ENCODE measurements at places on chromosomes 12 and 14.

DNA sequence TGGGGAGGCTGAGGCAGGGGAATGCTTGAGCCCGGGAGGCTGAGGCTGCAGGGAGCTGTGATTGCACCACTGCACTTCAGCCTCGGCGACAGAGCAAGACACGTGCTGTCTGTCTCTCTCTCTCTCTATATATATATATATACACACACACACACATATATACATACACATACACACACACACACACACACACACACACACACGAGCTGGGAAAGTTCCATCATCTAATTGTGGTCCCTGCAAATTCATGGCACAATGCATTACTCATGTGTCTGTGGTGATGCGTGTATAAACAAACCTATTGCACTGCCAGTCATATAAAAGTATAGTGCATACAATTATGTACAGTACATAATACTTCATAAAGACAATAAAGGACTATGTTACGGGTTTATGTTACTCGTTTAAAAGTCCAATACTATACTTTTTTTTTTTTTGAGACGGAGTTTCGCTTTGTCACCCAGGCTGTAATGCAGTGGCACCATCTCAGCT is 36.6 kb downstream of the WDR89 start:
- no peak for DNase-seq

GRCh38 chr12:59886131-59886733 is 290.4 kb downstream of the SLC16A7 start:
- DNase-seq, result no peak

DNA sequence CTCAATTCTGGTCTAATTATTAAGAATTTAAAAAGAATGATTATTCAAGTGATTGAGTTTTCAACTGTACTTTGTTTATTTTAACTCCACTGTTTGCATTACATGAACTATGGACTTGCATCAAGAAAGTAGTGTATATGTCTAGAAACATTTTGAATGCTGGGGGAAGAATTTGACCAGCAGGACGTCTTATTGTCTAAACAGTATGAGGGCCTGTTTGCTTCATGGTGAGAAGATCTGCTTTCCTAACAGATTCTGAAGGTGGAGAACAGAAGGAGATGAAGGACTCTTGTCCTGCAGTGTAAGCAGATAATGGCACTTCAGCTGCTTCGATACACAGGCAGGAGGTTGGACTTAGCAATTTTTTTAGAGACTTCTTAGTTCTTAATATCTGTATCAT is 176.0 kb downstream of the DACT1 start:
- no peak for DNase-seq

GRCh38 chr14:77195766-77196165 is 14.2 kb downstream of the TMEM63C start:
- DNase-seq, result no peak

GRCh38 chr12:53413485-53414204 is 10.0 kb upstream of the AMHR2 start:
- DNase-seq, result no peak

DNA sequence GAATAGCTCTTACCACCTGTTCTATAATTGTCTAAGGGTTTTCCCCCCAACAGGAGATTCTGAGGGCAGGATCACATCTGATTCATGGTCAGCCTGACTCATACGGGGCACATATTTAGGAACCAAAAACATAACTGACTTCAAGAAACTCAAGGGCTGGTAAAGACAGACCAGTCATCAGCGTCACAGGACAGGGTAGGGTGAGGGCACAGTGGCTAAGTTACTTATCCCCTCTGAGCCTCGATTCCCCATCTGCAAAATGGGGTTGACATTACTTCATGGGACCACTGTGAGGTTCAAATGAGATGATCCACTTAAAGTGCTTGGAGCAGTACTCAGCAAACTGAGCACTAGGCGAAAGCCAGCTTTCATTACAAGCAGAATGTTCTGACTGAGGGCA is 606 bp downstream of the CINP start:
- DNase-seq, result no peak

GRCh38 chr14:28323951-28324741 is 442.4 kb upstream of the FOXG1 start:
- DNase-seq, result no peak

- no peak for DNase-seq
Measured at GRCh38 chr12:1591034-1591433, 3.3 kb downstream of the FBXL14 start.

All from WERI-Rb-1 (cell line).